ENCODE measurements at places on chromosomes 1 and 21.
A peak's percentile ranks its signal among the peaks of the same experiment; 100 is the strongest.

DNA sequence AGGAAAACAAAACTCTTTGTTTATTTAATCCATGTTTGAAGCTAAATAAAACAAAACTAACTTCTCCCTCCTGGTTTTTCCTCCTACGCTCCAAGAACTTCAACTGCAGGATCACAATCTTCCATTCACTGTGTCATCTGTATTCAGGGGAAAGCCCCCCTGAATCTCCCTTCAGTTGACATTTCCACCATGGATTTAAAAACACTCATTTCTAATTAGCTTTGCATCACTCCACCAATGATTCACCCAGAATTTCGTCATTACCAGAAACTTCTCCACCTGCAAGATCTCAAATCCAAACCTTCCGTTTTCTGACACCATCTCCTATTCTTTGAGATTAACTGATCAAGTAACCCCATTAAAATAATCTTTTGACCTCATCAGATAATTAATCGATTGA is 10.9 kb upstream of the RGS5 start:
- H3K4me1 ChIP-seq: no peaks in the 10 kb centered on the region
- H3K36me3 ChIP-seq: no peaks in the 10 kb centered on the region

- peaks cover 19% of the 10 kb centered on the region for H3K27me3 ChIP-seq
- no peak for DNase-seq
- no peak overlapping the region for H3K27ac ChIP-seq
- H3K36me3 ChIP-seq: no peaks in the 10 kb centered on the region
Measured at GRCh38 chr1:175808573-175808972, 65.2 kb upstream of the TNR start.

GRCh38 chr1:93328809-93329760 is 16.6 kb upstream of the DR1 start:
- H3K27ac ChIP-seq: no peak overlapping the region
- peaks cover 3% of the 10 kb centered on the region for H3K36me3 ChIP-seq
- DNase-seq: no peak
- peaks cover 2% of the 10 kb centered on the region for H3K4me1 ChIP-seq

DNA sequence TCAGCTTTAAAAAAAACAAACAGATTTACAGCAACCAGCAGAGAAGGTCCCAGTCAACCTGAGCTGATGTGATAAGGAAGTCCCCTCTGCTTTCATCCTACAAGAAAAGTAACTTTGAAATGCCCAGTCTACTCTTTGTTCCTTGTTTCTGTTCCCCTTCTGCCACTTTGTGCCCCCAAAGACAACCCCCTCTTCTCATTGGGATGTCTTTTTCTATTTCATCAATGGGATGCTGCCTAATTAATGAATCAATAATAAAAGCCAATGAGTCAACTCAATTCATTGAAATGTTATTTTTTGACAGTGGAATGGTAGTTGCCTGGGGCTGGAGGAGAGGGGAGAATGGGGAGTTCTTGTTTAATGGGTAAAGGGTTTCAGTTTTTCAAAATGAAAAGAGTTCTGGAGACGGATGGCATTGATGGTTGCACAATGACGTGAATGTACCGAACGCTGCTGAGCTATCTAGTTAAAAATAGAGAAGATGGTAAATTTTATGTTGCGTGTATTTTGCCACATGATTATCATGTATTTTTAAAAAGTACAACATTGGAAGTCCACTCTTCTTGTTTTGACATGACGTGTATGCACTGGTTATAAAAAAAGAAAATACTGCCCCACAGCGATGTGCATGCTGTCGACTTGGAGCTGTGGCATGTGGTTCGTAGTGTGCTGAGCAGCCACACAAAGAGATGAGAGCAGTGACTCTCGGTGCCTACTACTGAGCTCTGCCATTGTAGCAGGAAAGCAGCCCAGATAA is 22.4 kb upstream of the PADI2 start:
- no peak overlapping the region for H3K27ac ChIP-seq
- no peaks in the 10 kb centered on the region for H3K36me3 ChIP-seq
- H3K4me3 ChIP-seq: no peak overlapping the region
- peaks cover 8% of the 10 kb centered on the region for H3K27me3 ChIP-seq
- no peaks in the 10 kb centered on the region for H3K4me1 ChIP-seq

DNA sequence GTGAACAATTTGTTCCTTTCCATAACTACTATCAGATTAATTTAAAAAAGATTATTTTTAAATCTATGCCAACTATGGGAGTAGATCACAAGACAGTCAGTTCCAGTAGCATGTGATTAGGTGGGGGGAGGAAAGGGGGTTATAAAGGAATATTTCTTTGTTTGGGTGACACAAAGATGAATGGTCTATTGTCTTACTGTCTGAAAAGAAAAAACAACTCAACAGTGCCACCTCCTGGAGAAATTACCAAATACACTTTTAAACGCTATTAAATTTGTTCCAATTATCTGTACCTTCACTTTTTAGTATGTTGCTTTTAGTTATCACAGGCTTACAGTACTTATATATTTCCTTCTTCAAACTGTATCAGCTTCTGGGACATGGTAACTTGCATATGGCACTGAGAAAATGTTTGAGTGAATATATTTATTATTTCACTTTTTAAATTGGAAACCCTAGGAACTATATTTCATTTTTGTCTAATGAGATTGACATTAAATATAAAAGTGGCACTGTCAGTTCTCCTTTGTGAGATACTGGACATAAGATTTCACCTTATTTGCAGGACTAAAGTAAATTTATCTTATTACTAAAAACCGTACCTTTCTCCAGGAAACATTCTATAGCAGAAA is 1.7 kb upstream of the SORT1 start:
- H3K27ac ChIP-seq: no peak overlapping the region
- H3K4me1 ChIP-seq: peaks cover 19% of the 10 kb centered on the region
- H3K4me3 ChIP-seq: no peak overlapping the region
- no peak for DNase-seq

GRCh38 chr1:30750731-30751291 is 6.8 kb downstream of the LAPTM5 start:
- DNase-seq: no peak
- peak overlapping the region; percentile 98 for H3K27ac ChIP-seq
- H3K4me1 ChIP-seq: peaks cover 96% of the 10 kb centered on the region
- no peaks in the 10 kb centered on the region for H3K27me3 ChIP-seq
- H3K36me3 ChIP-seq: peaks cover 68% of the 10 kb centered on the region

- H3K4me3 ChIP-seq: no peak overlapping the region
- H3K36me3 ChIP-seq: no peaks in the 10 kb centered on the region
- no peaks in the 10 kb centered on the region for H3K27me3 ChIP-seq
- no peak overlapping the region for H3K27ac ChIP-seq
- DNase-seq: no peak
Measured at GRCh38 chr1:232707142-232707541, 77.2 kb upstream of the SIPA1L2 start.

- H3K27ac ChIP-seq: peak overlapping the region; percentile 91
- H3K36me3 ChIP-seq: no peaks in the 10 kb centered on the region
- peak overlapping the region; percentile 94 for H3K4me3 ChIP-seq
- H3K4me1 ChIP-seq: peaks cover 32% of the 10 kb centered on the region
- no peaks in the 10 kb centered on the region for H3K27me3 ChIP-seq
Measured at GRCh38 chr1:44212355-44213221, 683 bp upstream of the DMAP1 start.

GRCh38 chr1:88979054-88979748 is 13.2 kb downstream of the KYAT3 start:
- no peak for DNase-seq
- H3K4me1 ChIP-seq: peaks cover 59% of the 10 kb centered on the region
- peaks cover 75% of the 10 kb centered on the region for H3K36me3 ChIP-seq
- peak overlapping the region; percentile 42 for H3K27ac ChIP-seq
- no peaks in the 10 kb centered on the region for H3K27me3 ChIP-seq
- H3K4me3 ChIP-seq: no peak overlapping the region

DNA sequence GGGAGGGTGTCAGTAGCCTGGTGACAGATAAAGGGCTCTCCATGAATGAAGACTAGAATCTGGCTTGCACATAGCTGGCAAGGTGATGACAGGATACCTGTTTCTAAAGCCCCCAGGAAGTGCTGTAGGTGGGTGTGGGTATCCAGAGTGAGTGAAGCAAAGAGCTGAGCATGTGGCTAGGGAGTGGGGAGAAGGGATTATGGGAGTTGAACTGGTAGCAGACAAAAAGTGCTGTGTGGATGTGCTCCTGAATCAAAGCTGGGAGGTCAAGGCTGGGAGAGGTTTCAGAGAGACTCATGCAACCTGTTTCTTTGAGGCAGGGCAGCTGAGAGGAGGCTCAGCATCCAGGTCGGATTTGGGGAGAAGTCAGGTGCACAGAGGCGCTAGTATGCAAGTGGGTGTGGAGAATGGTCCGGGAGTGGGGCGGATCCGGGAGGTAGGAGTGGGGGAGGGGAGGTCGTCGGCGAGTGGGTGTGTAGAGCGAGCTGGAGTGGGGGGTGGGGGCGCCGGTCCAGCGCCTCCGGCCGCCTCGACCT is 600 bp downstream of the ASTN1 start:
- no peak for DNase-seq
- peaks cover 42% of the 10 kb centered on the region for H3K27me3 ChIP-seq
- peaks cover 2% of the 10 kb centered on the region for H3K36me3 ChIP-seq
- H3K27ac ChIP-seq: no peak overlapping the region

- no peak for DNase-seq
- H3K27me3 ChIP-seq: peaks cover 20% of the 10 kb centered on the region
- H3K27ac ChIP-seq: no peak overlapping the region
- H3K4me1 ChIP-seq: no peaks in the 10 kb centered on the region
- no peaks in the 10 kb centered on the region for H3K36me3 ChIP-seq
Measured at GRCh38 chr1:159429074-159429861, 2.7 kb upstream of the OR10J4 start.

GRCh38 chr1:234934611-234935033 is 194.0 kb downstream of the TOMM20 start:
- H3K4me1 ChIP-seq: peaks cover 36% of the 10 kb centered on the region
- peaks cover 1% of the 10 kb centered on the region for H3K36me3 ChIP-seq
- H3K27ac ChIP-seq: no peak overlapping the region

DNA sequence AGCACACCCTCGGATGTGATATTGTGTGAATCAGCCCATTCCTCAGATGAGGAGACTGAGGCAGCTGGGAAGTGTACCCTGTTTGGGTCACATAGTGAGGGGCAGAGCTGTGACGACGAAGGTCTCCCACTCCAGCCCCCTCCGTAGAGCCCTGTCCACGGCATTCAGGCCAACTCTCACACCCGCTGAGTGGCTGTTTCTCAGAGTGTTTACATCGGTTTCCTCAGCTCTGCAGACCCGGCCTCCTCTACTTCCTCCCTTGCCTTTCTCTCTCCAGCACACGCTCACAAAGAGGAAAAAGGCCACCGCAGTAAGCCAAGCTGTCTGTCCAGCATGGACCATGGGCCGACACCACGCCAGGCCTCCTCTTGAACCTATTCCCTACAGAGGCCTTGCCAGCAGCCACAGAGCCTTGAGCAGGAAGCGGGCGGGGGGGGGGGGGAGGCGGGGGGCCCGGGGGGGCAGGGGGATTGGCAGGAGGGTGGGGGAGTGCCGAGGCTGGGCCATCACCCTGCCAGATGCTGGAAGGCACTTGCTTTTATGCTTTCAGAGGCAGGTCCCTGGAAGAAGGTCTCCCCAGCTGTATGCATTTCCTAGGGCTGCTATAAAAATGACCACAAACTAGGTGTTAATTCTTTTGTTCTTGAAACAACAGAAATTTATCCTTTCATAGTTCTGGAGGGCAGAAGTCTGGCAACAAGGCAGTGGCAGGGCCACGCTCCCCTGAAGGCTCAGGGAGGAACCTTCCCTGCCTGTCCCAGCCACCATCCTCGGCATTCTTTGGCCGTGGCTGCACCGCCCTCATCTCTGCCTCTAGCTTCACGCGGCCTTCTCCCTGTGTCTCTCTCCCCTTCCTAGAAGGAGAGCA is 178.4 kb downstream of the PSMG1 start:
- peaks cover 6% of the 10 kb centered on the region for H3K27me3 ChIP-seq
- H3K4me1 ChIP-seq: peaks cover 18% of the 10 kb centered on the region
- H3K27ac ChIP-seq: peak overlapping the region; percentile 57
- no peak overlapping the region for H3K4me3 ChIP-seq

DNA sequence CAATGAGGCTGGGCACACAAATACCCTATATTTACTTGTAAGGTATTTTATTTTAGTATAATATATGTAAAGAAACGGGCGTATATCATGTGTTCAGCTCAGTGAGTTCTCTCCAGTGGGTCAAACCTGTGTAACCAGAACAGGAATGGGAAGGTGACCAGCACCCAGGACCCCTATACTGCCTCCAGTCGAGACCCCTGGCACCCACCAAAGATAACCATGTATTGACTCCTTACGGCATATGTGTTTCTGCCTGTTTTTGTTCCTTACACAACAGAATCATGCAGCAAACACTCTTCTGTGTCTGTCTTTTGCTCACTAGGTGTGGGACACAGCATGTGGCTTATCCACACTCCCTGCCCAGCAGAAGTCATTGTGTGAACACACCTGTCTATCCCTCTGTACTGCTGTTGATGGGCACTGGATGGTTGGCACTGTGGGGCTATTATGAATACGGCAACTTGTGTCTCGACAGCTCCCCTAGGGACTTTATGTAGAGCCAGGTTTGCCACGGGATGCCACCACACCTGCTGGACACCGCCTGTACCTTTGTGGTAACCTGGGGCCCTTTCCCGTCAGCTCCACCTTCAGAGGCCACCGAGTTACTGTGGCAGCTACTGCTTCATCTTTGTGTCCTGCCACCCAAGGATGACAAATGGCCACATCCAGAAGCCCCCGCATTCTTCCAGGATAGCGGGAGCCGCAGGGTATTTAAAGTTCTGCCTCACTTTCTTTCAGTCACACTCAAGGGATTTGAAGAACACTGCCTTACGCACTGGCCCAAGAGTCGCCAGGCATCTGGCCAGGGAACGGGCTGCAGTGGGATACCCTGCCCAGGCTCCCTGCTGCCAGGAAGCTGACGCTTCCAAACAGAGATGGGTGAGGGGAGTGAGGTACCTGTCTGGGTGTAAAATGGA is 23.5 kb upstream of the C2CD2 start:
- H3K27ac ChIP-seq: no peak overlapping the region
- H3K4me3 ChIP-seq: no peak overlapping the region
- no peak for DNase-seq
- peaks cover 6% of the 10 kb centered on the region for H3K36me3 ChIP-seq

GRCh38 chr1:227612658-227613057 is 49.3 kb downstream of the ZNF678 start:
- H3K36me3 ChIP-seq: peaks cover 81% of the 10 kb centered on the region
- H3K27ac ChIP-seq: no peak overlapping the region
- no peaks in the 10 kb centered on the region for H3K4me1 ChIP-seq
- no peaks in the 10 kb centered on the region for H3K27me3 ChIP-seq
- H3K4me3 ChIP-seq: no peak overlapping the region
- DNase-seq: no peak

- peaks cover 43% of the 10 kb centered on the region for H3K36me3 ChIP-seq
- H3K27me3 ChIP-seq: peaks cover 3% of the 10 kb centered on the region
- no peak for DNase-seq
- H3K4me1 ChIP-seq: peaks cover 46% of the 10 kb centered on the region
- H3K27ac ChIP-seq: peak overlapping the region; percentile 81
Measured at GRCh38 chr1:112675728-112676381, 1.4 kb downstream of the MOV10 start.
